WTC11 (cell line): ENCODE measurements at places on chromosomes 3 and 15. TPM values are rescaled to one million over a fixed set of nuclear protein-coding genes. Genes with fewer than 3 reads are reported as not detected.

GRK7 gene
- total RNA-seq = not detected in 3 replicates

SPINK8 gene
- total RNA-seq = not detected in 3 replicates

DNA sequence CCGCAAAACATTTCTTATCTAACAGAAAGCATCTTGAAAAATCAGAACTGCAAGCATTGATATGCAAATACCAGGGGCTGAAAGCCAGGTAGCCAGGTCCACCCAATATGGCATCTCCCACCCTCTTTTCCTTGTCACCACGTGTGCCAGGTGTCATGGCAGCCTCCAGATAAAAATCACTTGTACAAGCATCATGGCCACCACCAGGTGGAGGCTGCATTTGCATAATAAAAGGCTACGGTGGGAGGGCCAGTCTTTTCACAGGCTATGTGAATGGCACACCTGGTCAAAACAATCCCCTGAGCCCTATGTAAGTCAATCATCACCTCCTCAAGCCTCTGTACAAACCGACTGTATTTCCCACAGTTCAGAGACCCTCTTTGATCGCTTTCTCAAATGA is 1233.1 kb upstream of the ALCAM start:
- peak overlapping the region; percentile 84; the same call in 1 of the 2 replicates for H3K27ac ChIP-seq
- H3K4me1 ChIP-seq = peaks cover 17% of the 10 kb centered on the region
- no peak overlapping the region for H3K4me3 ChIP-seq
- peaks cover 3% of the 10 kb centered on the region; the same call in 1 of the 2 replicates for H3K36me3 ChIP-seq
- peak; percentile 58 for DNase-seq

GRCh38 chr3:29644261-29644660 is 363.4 kb downstream of the RBMS3 start:
- peaks cover 41% of the 10 kb centered on the region for H3K4me1 ChIP-seq
- H3K27me3 ChIP-seq = no peaks in the 10 kb centered on the region
- no peak overlapping the region for H3K4me3 ChIP-seq
- no peak for DNase-seq

CACNA2D2 gene
- 22.0 to 23.4 TPM (median 22.3 TPM) in 3 replicates for total RNA-seq

DNA sequence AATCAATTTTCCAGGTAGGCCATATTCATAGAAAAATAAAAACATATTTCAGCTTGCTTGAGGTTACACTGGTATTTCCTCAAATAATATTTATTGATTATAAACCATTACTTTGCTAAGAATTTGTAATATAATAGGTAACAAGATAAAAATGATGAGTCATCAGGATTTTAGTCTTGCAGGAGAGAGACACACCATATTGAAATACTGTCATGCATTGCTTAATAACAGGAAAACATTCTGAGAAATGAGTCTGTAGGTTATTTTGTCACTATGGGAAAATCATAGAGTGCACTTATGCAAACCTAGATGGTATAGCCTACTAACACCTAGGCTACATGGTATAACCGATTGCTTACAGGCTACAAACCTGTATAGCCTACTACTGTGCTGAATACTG is 990.5 kb downstream of the OTOL1 start:
- H3K36me3 ChIP-seq = peaks cover 10% of the 10 kb centered on the region
- H3K4me1 ChIP-seq = peaks cover 13% of the 10 kb centered on the region
- no peaks in the 10 kb centered on the region for H3K27me3 ChIP-seq
- H3K27ac ChIP-seq = no peak overlapping the region
- no peak overlapping the region for H3K4me3 ChIP-seq

GRCh38 chr3:148954981-148955380 is 36.4 kb upstream of the GYG1 start:
- no peak for DNase-seq
- H3K4me1 ChIP-seq = peaks cover 34% of the 10 kb centered on the region
- no peak overlapping the region for H3K27ac ChIP-seq
